Uterus (tissue), 4 donors: ENCODE measurements at places on chromosomes 13 and 19. TPM values are rescaled to one million over a fixed set of nuclear protein-coding genes. Genes with fewer than 3 reads are reported as not detected.

GRCh38 chr19:15464394-15465385 is at the start of gene RASAL3:
RASAL3 (minus strand) TSS chr19:15464544; CDS start chr19:15464358, 186 bp downstream.
- no peak for DNase-seq

DNA sequence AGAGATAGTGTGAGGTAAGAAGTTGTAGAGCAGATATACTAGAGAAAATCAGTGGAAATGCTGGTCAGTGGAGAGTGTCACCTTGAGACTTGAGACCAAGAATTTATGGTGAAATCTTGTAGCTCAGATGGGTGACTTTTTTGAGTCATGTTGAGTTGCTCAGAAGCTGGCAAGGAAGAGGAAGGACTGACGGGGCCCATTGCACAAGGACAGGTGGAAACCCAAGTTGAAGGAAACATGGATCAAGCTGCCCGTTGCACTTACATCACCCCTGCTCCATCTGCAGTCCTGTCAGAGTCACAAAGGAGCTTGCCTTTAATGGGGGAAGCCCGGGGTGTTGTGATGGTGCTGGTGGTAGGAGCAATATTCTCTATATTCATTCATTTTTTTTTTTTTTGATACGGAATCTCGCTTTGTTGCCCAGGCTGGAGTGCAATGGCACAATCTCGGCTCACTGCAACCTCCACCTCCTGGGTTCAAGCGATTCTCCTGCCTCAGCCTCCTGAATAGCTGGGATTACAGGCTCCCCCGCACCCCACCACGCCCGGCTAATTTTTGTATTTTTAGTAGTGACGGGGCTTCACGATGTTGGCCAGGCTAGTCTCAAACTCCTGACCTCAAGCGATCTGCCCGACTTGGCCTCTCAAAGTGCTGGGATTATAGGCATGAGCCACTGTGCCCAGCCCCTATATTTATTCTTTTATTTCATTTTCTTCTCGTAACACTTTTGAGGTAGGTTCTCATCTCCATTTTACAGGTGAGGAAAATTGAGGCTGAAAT is 27.4 kb downstream of the UBAC2 start:
- no peak for DNase-seq

- DNase-seq: no peak
Measured at GRCh38 chr19:49488046-49488862, 846 bp downstream of the RPL13A start.

GRCh38 chr19:39401070-39401548 is 5.5 kb upstream of the ZFP36 start:
- no peak for DNase-seq

GRCh38 chr13:79674765-79675515 is 194.0 kb downstream of the NDFIP2 start:
- no peak for DNase-seq

DNA sequence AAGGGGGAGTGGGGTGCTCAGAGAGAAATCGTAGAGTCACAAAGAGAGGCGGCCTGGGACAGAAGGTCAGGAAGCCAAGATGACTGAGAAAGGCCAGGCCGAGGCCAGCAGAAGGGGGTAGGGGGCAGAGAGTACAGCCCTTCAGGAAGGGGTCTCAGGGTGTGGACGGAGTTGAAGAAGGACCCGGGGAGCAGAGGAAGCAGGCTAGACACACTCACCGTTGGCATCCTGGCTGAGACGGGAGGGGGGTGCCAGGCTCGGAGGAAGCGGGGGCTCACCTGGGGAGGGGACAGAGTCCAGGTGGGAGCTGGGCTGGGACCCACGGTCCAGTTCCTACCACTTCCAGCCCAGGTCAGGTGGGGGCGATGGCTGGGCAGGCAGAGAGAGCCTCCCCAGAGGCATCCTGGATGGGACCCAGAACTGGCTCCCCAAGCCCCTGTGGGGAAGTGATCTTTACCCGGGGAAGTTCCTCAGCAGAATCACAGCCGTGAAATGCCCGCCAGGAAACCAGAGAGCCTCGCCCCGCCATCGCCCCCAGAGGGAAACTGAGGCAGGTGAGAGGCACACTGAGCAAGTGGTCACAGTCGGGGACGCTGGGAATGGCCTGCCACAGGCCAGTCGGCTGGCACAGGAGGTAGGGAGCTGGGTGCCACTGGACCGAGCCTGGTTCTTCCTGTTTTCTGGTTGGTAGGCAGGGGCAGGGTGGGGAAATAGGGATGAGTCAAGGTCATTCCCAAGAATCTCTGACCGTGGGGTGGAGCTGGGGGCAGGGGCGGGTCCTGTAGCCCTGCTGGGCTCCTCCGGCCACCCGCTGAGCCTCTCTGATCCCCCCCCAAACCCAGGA is 1.4 kb downstream of the MATK start:
- no peak for DNase-seq

DNA sequence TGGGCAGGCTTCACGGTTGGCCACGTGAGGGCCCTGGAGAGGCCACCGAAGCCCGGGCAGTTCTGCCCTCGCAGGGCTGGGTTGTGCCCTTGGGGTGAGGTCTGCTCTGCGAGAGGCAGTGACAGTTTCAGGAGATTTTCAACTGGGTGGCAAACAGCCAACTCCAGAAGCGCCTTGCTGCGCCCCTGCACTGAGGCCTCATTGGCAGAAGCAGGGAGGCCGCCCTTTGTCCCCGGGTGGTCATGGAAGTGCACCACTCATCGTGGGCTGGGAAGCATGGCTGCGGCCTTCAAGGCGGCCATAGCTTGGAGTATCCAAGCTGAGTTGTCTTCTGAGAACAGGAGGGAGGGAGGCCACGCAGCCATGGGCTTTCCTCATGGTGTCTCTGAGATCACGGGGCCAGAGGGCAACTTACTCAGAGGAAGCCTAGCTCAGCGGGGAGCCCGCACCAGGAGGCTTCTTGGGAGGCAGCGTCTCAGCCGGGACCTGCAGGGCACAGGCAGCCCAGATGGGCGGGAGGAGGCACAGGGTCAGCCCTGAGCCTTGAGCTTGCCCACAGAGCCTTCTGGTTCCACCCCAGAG is 14.8 kb downstream of the PLEKHJ1 start:
- no peak for DNase-seq

Gene FFAR1
- not detected for total RNA-seq

Gene CCNA1
- 1.9 TPM for total RNA-seq

Gene STAP2
- 6.7 TPM for total RNA-seq
